Stimulated activated CD4-positive, alpha-beta T cell treated with anti-CD3 and anti-CD28 coated beads, Interleukin-15, amount 100 ng/mL, for 24 hours (primary cell): ENCODE measurements at places on chromosomes 3 and 15.

DNA sequence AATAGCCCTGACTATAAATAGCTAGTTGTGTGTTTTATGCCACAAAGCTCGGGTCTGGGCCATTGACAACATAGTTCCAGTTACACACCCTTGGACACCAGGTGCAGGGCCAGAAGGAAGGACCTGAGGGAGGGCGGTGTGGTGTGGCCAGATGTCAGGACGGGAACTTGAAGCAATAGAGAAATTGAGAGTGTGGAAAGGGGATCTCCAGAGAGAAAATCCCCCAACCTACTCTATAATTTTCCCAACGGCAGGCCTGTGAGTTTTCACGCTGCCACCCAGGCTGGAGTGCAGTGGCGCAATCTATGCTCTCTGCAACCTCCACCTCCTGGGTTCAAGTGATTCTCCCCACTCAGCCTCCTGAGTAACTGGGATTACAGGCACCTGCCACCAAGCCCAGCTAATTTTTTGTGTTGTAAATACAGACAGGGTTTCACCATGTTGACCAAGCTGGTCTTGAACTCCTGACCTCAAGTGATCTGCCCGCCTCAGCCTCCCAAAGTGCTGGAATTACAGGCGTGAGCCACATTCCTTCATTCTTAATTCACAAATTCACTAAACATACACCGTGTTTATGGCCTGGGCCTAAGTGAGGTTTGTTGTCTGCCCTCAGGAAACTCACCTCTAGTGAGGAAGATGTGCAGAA, 70.8 kb upstream of the KLF13 start:
- DNase-seq = no peak

- DNase-seq = no peak
Observed at GRCh38 chr15:91975241-91975978, 121.9 kb downstream of the SLCO3A1 start.

DNA sequence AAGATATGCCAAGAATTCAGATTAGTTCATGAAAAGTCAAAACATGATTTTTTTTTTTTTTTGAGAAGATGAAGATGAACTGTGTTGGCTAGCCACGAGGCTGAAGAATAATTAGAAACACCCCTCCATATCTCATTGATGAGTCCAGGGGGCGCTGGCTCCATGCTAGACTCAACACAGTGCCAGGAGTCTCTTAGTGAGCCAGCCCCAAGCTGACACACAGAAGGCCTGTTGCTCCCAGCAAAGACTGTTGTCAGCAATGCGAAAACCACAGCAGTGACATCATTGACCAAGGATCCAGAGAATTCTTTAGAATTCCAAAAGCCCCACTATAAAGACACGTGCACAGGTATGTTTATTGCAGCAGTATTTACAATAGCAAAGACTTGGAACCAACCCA, 185.2 kb downstream of the ANXA2 start:
- no peak for DNase-seq

DNA sequence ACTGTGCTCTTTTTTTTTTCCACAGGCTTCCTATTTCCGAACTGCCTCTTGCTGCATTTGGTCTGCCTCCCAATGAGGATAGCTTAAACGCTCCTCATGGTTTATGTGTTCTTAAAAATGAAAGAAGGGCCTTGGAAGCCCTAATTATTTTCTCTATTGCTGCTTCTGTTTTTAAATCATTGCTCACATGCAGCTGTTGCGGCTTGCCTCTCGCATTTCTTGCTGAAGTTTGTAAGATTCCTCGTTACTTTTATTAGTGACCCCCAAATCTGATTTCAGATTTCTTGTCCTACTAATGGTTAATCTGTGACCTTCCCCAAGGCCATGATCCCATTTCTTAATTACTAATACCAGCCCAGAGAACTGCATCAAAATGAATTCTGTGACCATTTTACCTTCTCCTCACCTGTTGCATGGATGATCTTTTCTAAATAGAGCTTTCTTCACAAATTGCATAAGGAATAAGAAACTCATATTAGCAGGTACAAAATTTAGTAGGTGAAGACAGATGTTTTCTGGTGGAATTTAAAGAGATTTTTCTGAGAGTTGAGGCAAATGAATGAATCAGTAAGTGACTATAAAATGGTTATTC, 1.8 kb downstream of the UBE2E1 start:
- no peak for DNase-seq

- no peak for DNase-seq
Observed at GRCh38 chr3:127044996-127045395, 62.1 kb downstream of the PLXNA1 start.

GRCh38 chr3:67941433-67942030, 287.1 kb upstream of the SUCLG2 start:
- no peak for DNase-seq

GRCh38 chr3:7651274-7651673, 790.4 kb downstream of the GRM7 start:
- DNase-seq = no peak

GRCh38 chr15:57037548-57037947, 119.1 kb downstream of the TCF12 start:
- no peak for DNase-seq

DNA sequence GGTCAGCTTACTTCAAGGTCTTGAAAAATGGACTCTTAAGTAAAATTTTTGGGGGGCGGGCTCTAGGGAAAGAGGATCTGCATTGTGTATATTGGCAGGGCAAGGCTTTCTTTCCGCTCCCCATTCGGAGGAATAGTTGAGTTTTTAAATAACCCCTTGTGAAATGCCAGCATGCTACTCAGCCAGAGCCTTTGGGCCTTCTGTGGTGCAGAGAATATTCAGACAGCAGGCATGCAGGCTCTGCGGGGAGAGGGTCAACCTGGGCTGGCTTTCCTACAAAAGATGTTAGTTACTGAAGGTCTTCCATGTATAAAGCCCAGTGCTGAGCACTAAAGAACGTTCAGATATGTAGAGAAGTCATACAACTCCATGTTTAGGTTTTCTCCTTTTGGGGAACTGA, 40.6 kb downstream of the ADAMTSL3 start:
- DNase-seq = no peak

- DNase-seq = no peak
Observed at GRCh38 chr15:89375093-89376005, 40.7 kb upstream of the POLG start.

GRCh38 chr15:88649286-88649733, 10.5 kb downstream of the ISG20 start:
- DNase-seq = peak; percentile 87

- no peak for DNase-seq
Observed at GRCh38 chr3:9793161-9793781, 389 bp downstream of the ARPC4 start.

GRCh38 chr3:154745929-154746328, 315.9 kb upstream of the GPR149 start:
- DNase-seq = no peak

- DNase-seq = no peak
Observed at GRCh38 chr15:31537770-31538592, 211.3 kb downstream of the KLF13 start.

DNA sequence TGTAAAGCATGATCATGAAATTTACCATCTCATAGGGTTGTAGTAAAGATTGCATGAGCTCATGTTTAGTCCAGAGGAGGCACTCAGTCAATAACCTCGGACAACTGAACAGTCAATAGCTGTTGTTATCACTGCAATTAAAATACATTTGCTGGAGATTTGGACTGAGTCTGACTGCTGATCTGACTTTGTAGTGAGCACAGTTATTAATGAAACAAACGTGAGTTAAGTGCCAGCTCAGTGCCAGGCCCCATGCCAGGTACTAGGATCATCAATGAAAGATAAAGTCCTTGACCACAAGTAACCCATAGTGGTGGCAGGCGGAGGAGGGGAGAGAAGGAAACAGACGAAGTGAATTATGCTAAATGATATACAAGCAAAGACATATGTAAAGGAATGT, 43.7 kb upstream of the PRICKLE2 start:
- DNase-seq = no peak

DNA sequence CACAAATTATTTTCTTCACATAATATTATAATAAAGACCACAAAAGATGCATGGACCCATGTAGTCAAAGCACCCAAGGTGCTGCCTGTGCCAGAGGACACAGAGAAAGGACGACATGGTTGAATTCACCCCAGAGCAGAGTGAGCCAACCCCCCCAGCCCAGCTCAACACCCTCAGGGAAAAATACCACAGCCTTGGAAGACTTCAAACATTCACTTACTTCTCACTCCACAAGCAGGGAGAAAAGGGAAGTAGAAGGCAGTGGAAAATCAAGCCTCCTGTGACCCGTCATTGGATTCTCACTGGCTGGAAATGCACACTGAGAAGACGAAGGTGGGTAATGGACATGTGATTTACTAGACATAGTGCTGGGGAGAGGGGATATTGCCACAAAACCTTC, 70.8 kb downstream of the TAFA4 start:
- DNase-seq = no peak

DNA sequence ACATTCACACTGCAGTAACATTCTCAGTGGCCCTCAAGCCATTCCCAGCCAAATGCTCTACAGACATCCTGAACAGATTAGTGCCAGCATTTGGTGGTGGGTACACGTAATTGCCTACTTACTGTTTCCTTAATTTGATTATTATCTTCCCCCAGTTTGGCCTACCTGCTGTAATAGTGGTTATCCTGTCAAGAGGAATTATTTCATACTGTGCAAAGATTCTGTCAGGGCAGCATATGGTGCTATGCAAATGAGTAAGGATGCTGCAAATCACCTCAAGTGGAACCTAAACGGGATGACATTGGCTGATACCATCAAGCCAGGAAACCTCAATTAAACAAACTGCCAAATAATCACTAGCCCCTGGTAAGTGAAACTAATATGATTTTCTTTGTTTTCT, 88.7 kb downstream of the SEMA6D start:
- no peak for DNase-seq

- DNase-seq = no peak
Observed at GRCh38 chr15:32067115-32067514, 36.8 kb downstream of the CHRNA7 start.
